NCI-H526 (cell line): ENCODE measurements at places on chromosomes 1 and 21.

- no peak for DNase-seq
Measured at GRCh38 chr1:236868625-236869467, 73.8 kb downstream of the MTR start.

GRCh38 chr1:101816262-101816661, 180.5 kb downstream of the OLFM3 start:
- no peak for DNase-seq

DNA sequence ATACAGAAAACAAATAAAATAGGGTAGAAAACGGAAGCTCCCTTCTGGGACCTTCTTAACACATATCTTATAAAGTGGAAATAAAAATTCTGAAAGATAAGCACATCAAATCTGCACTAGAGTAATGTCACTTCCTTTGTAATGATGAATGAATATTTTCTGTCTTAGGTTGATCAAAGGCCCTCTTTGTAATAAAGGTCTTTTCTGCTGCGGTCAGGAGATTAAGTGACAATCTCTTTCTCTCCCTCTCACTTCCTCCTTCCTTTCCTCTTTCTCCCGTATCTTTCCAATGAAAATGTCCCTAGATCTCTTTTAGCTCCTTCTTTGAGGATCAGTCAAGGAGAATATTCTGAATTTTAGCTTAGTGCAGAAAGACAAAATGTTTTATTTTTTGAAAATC, 33.8 kb downstream of the TMCO1 start:
- no peak for DNase-seq

GRCh38 chr1:184388319-184388889, 1.6 kb downstream of the C1orf21 start:
- DNase-seq: peak; percentile 81

DNA sequence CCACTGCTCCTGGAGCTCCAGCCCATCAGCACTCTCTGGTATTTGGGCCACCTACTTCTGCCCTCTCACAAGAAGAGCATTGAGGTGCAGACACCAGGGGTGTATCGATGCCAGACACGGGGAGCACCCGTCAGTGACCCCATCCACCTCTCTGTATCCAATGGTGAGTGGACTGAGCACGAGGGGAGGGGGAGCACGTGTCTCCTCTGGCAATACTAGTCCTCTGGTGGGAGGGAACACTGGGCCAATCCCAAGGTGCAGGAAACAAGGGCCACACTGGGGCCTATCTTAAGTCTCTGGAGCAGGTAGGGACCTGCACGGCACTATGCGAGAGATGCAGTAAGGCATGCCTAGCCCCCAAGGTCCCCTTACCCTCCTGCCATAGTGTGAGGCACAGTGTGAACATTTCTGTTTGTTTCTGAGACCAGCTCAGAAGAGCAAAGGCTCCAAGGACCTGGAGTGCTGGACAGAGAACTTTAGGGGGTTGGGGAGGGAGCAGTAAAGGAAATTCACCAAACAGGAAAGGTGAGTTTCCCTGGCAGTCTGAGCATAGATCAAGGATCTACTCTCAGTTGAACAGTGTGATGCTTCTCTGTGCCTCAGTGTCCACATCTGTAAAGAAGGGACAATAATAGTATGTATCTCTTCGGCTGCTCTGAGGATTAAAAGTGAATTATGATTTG, 2.3 kb downstream of the FCRLB start:
- DNase-seq: no peak

DNA sequence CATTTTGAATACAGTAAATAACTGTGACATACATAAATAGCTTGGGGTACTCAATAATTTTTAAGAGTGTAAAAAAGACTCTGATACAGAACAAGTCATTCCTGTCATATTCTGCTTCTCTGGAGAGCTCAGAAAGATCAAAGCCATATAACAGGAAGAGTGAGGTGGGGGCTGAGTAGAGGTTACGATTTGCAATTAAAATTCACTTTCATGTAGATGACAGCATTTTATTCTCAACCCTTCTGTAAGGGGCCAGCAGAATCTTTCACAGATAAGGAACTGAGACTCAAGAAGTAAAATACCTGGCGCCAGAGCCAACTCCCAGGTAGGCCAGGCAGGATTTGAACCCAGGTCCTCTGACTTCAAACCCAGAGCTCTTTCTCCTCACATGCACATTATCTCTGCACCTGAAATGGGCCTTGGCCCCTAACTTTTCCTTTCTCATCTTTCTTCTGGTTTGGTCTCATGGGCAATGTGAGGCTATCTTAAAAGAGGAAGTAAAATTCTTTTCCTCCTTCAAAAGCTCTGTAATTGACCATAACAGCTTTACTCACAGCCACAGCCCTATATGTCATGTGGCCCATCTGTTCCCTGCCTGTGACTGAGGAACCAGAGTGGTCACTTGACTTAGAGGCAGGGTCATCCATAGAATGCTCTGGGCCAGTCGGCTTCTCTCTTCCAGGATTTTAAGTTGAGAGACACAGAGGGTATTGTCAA, 80.9 kb upstream of the SYT6 start:
- DNase-seq: no peak

DNA sequence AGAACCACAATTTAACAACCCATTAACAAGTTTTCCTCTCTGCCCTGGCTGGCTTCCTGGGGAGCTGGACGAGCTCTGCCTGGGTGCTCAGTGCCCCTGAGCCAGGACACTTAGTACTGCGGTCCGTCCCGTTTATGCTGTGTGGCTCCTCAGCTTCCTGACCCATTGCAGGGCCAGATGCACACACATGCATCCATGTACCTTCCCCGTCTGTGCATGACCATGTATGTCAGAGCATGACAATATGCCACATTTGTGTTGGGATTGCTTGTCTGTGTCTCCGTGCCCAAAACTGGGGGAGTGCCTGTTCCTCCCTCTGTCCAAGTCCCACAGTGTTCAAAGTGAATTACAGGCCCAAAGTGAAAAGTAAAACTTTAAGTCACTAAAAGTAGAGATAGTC, 9.7 kb upstream of the TFF3 start:
- DNase-seq: no peak

- DNase-seq: peak; percentile 34
Measured at GRCh38 chr1:212667223-212668139, 32.2 kb downstream of the BATF3 start.

GRCh38 chr1:22115286-22115685, 27.6 kb downstream of the WNT4 start:
- no peak for DNase-seq

- no peak for DNase-seq
Measured at GRCh38 chr1:59429656-59430055, 132.8 kb downstream of the FGGY start.

- no peak for DNase-seq
Measured at GRCh38 chr21:33729641-33730040, 87.3 kb downstream of the ITSN1 start.

- DNase-seq: no peak
Measured at GRCh38 chr1:230191079-230191804, 124.2 kb downstream of the GALNT2 start.
